ENCODE measurements at places on chromosomes 3 and 15. TPM values are rescaled to one million over a fixed set of nuclear protein-coding genes. Genes with fewer than 3 reads are reported as not detected.

The MUC20 gene
- total RNA-seq: 7.0 TPM

The MYO5C gene
- total RNA-seq: 1.0 TPM

The CCR9 gene
- total RNA-seq: not detected

The BCL2A1 gene
- total RNA-seq: 31.0 TPM

The ARGFX gene
- not detected for total RNA-seq

The KY gene
- not detected for total RNA-seq

The SEMA3B gene
- total RNA-seq: 1.2 TPM

The IDH3A gene
- 103 TPM for total RNA-seq

The CLDN1 gene
- 0.07 TPM for total RNA-seq

The OR5K2 gene
- total RNA-seq: not detected

The PRICKLE2 gene
- not detected for total RNA-seq

The PIGZ gene
- 2.2 TPM for total RNA-seq

The KLHL6 gene
- 35.1 TPM for total RNA-seq

The MYL3 gene
- not detected for total RNA-seq

The RAD51 gene
- 51.4 TPM for total RNA-seq

The TMEM108 gene
- total RNA-seq: not detected

The TXNRD3 gene
- 0.24 TPM for total RNA-seq

The KLHL40 gene
- total RNA-seq: not detected

The GABRR3 gene
- total RNA-seq: not detected

The MITF gene
- 0.27 TPM for total RNA-seq

The VWA5B2 gene
- not detected for total RNA-seq

The SERINC4 gene
- 0.17 TPM for total RNA-seq

The ARID3B gene
- total RNA-seq: 46.7 TPM

The PPP2R3A gene
- total RNA-seq: 0.05 TPM

The PCOLCE2 gene
- not detected for total RNA-seq

The ACVR2B gene
- 7.5 TPM for total RNA-seq

The CLRN1 gene
- total RNA-seq: not detected

The IRAK2 gene
- total RNA-seq: 12.2 TPM

The SPESP1 gene
- 0.56 TPM for total RNA-seq

The CEP97 gene
- 22.3 TPM for total RNA-seq

The LDHAL6B gene
- not detected for total RNA-seq

The CCDC33 gene
- not detected for total RNA-seq

The TNFAIP8L3 gene
- total RNA-seq: 0.17 TPM

The CCDC54 gene
- total RNA-seq: not detected

The DLL4 gene
- total RNA-seq: not detected

The DUOX1 gene
- 0.07 TPM for total RNA-seq

The PLSCR5 gene
- total RNA-seq: not detected

The ASB14 gene
- not detected for total RNA-seq

The SH2D7 gene
- 0.07 TPM for total RNA-seq

The ZMYND10 gene
- 1.2 TPM for total RNA-seq

The NANOGP8 gene
- not detected for total RNA-seq

The IL20RB gene
- total RNA-seq: 2.0 TPM
